ENCODE measurements at places on chromosomes 3 and 15.

DNA sequence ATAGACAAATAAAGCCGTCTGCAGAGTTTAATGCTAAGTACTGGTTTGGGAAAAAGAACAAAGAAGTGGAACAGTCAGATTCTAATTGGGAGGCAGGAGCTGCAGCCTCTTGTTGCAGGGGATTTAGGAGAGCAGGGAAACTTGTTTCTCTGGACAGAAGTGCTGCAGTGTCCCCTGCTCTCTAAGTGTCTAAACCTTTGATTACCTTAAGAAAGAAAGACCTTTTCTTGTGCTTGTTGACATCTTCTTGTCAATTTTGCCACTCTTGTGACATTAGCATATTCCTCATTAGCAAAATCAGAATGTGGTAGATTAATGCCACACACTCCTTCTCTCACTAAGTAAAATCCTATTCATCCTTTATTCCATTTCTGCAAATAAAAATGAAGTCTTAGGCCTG is 38.8 kb downstream of the TRAT1 start:
- DNase-seq = no peak

- DNase-seq = no peak
These were observed 40.1 kb upstream of the PSMD6 start for GRCh38 chr3:64063207-64063982.

GRCh38 chr3:42301446-42302175 is 35.6 kb upstream of the CCK start:
- DNase-seq = no peak

- no peak for DNase-seq
These were observed 29.3 kb upstream of the MEF2A start for GRCh38 chr15:99536422-99537040.

DNA sequence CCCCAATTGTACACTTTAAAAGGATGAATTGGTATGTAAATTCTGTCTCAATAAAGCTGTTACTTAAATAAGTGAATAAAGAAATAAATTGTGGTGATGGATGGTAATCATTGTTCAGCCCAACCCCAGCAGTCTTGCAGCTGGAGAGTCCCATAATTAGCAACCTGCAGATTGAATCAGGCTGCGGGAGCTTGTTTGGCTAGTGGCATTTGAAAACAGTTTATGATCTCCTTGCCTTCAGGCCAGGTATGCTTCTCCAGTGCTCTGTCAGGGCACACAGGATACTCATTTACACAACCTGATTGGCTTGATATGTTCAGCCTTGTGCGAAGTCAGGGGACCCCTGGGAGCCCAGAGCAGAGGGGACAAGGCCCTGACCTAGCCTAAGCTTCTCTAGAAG is 16.5 kb upstream of the TSEN2 start:
- DNase-seq = no peak

GRCh38 chr15:91879158-91879557 is 25.6 kb downstream of the SLCO3A1 start:
- no peak for DNase-seq

- DNase-seq = no peak
These were observed 76.2 kb upstream of the LARS2 start for GRCh38 chr3:45311953-45312801.

DNA sequence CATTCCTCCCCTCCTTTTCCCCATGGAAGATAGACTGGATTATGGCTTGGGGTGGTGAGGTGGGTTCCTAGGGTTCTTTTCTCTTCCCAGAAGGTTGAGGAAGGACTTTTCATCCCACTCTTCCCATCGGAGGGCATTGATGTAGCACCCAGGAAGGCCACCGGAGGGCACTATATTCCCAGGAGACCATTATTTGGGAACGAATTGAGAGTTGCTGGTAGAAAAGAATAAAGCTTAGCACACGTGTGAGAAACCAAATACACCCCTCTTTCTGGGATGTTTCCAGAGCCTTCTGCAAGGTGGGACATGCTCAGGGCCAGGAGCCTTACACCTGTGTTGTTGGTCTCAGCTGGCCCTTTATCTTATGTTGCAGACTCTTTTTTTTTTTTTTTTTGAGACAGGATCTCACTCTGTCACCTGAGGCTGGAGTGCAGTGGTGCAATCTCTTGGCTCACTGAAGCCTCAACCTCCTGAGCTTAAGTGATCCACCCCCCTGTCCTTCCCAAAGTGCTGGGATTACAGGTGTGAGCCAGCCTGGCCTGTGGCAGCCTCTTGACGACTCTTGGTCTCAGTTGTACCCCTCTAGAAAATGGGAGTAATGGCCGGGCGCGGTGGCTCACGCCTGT is 6.3 kb upstream of the CDC25A start:
- peak; percentile 81 for DNase-seq

DNA sequence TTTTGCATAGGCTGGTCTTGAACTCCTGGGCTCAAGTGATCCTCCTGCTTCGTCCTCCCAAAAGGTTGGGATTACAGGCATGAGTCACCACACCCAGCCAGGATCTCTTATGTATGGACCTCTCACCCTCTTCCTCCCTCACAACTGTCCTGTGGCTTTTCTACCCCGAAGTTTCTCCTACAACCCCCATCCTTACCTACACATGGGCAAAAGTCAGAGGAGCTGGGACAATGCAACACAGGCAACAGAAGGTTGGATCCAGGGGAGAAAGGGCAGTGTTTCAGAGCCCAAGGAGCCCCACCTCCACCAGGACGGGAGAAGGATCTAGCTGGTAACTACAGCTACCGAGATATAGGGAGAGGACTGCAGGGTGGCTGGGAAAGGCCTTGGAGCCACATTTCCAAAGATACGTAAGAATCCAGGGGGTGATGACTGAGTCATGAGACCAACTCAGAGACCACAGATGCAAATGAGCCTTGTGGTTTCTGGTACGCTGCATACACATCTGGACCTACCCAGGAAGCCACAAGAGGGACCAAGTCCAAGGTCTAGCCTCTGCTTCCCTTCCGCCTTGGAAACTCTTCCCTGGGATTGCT is 13.6 kb downstream of the IGDCC4 start:
- no peak for DNase-seq

DNA sequence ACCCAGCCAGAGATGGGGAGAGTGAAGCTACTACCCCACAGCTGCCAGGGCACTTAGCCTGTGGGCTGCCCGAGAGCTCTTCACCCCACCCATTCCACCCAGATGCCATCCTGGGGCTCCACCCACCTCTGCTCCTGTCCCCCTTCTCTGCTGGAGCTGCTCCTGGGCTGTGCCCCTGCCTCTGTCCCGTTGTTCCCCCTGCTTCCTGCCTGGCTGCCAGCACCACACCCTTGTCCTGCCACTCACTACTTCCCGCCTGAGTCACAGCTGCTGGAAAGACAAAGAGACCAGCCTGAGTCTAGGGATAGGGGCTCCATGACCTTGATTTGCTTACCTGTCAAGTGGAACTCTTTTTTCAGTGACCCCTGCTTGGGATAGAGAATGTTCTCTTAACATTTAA is 12.4 kb downstream of the GNAI2 start:
- peak; percentile 31 for DNase-seq

DNA sequence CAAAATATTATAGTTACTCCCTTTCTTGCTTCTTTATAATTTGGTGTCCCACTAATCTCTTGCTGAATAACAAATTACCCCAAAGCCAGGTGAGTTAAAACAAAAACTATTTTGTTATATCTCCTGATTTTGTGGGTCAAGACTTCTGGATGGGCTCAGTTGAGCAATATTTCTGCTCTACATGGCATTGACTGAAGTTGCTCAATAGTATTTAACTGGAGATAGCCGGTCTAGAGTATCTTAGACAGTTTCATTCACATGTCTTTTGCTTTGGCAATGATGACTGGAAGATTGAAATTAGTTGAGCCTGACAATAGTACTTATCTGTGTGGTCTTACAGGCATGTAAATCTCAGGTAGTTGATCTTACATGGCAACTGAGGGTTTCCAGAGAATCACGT is 51.0 kb upstream of the TP63 start:
- DNase-seq = no peak

DNA sequence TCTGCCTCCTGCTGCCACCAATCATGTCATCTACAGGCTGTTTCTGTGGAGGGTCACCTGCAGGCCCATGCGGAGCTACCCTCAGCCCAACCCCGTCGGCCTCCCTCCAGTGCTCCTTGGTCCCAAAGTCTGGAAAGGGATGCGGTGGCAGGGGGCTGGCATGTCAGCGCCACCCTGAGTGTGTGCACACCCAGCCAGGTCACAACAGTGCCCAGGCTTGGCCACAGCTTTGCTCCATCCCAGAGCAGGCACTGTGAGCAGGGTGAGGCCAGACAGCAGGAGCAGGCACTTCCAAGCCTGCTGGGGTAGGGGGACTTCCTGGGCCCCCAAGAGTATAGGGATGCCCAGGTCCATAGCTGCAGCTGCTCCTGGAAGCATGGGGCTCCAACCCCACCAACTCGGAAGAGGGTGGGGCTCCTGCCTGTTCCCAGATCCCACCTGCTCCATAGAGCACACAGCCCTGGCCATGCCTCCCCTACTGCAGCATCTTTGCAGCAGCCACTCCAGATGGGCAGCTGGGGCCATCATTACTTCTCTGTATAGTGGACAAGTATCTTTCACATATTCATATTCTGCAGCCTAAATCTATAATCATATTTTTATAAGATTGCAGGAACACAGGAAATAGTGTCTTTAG is 109.3 kb downstream of the CBLB start:
- DNase-seq = no peak

- DNase-seq = no peak
These were observed 62.9 kb downstream of the ZNF445 start for GRCh38 chr3:44414517-44415090.

DNA sequence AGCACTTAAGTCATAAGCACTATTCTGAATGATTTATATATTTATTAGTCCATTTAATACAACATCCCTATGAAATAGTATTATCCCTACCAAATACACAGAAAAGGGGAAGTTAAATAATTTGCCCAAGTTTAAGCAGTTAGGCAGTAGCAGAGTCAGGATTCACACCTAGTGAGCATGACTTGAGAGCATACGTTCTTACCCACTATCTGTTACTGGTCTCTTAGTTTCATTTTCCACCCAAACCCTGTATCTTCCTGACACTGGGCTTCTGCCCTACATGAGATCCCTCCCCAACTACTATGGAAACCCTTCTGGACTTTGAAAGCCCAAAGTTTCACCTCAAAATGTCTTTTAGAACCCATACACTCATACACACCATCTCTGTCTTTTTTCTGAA is 4.4 kb upstream of the ATOSA start:
- DNase-seq = no peak

- no peak for DNase-seq
These were observed 120.4 kb upstream of the EIF1B start for GRCh38 chr3:40189118-40189517.

DNA sequence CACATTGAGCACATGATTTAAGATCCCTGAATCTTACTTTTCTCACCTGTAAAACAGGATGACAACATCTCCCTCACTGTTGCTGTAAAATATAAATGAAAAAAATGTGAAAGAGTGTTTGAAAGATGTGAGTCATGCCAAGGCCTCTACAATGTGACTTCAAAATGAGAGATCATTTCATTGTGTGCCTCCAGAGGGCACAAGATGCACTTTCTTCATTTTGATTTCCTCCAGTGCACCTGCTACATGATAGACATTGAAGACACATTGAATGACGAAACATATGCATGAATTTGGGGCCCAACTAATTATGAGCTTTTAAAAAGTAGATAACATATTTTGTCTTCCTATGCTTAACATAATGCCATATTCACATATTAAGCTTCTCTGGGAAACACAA is 170.3 kb downstream of the MOBP start:
- DNase-seq = no peak

DNA sequence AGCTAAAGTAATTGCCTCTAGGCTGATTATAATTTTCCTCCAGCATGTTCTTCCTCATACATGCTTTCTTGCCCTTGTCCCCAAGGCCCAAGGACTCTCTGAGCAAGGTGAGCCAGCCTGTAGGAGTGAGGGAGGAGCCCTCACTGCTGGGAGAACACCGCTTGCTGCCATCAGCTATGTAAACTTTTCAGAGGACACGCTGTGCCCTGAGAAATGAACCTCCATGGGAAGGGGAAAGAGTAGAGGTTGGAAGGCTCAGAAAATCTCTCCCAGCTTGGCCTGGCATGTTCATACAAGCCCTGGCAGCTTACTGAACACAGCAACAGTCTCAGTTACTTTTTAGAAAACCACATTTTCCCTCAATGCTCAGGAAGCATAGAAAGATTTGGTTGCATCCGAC is 103.0 kb upstream of the SLC24A5 start:
- no peak for DNase-seq

GRCh38 chr3:43696441-43696840 is 5.7 kb downstream of the ABHD5 start:
- no peak for DNase-seq
